ENCODE measurements at places on chromosomes 12 and 14.

DNA sequence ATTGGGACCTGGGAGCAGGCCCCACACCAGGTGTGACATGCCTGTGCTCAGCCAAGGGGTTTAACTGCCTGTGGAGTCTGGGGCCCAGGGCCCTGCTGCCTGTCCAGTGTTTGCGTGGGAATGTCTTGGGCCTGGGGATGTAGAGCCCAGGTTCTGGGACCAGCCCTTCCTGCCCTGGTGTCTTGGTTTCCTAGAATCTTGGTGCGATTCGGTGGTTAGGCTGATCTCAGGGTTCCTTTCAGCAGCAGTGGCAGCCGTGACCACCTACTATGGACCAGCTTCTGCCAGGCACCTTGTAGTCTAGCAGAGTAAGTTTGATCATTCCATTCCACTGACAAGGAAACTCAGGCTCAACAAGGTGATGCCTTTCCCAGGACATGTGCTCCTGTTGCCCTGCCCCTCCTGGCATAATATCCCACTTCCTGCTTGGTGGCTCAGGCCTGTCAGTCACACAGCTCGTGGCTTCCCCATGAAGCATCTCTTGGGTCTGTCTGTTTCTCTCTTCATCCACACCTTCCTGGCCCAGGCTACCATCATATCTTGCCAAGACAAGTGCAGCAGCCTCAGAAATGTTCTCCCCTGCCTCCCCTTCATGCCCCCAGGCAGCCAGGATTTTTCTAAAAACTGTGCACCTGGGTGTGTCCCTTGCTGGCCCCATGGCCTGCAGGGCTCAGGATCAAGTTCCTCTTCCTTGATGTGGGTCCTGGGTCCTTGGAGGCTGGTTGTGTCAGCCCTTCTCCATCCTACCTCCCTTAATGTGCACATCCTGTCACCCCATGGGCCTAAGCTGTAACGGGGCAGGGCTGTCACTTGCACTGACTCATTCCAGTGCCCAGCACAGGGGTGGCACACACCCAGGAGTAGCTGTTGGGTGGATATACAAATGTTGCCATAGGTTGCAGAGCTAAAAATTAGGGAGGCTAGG lies 101.6 kb downstream of the SLC25A47 start:
- DNase-seq = no peak

- no peak for DNase-seq
Observed at GRCh38 chr12:591167-592023, 71.8 kb downstream of the NINJ2 start.

- no peak for DNase-seq
Observed at GRCh38 chr14:57182760-57183503, 85.8 kb downstream of the EXOC5 start.

- DNase-seq = no peak
Observed at GRCh38 chr12:69966839-69967238, 141.8 kb downstream of the MYRFL start.

GRCh38 chr14:33009673-33010072 lies 71.0 kb downstream of the NPAS3 start:
- DNase-seq = no peak

DNA sequence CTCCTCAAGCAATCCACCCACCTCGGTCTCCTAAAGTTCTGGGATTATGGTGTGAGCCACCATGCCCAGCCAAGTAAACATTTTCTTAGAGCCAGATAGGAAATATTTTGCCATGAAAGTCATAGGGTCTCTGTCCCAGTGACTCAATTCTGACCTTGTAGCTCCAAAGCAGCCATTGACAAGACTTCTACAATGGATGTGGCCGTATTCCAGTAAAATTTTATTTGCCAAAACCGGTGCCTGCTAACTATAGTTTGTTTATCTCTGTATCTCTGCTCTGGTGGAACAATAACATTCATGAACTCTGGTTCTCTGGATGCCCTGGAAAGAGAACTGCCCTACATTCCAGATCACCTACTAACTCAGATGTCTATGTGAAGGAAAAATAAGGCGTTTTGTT lies 54.6 kb upstream of the USP44 start:
- DNase-seq = no peak

DNA sequence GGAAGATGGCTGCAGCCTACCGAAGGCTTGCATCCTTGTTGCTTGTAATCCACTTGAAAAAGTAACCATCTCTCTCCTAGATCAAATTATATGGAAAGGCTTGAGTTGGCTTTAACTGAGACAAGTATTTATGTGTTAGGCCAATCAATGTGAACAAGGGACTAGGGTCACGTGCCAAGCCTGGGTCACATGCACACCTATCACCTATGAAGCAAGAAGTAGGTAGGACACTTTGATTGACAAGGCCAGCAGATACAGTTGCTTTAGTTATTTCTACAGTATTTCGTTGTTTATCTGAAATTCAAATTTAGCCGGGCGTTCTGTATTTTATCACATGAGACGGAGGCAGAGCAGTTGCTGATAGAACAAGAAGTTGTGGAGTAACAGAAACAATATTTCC lies 212.3 kb upstream of the OTX2 start:
- DNase-seq = no peak
